ENCODE measurements at places on chromosomes 7 and 10. TPM values are rescaled to one million over a fixed set of nuclear protein-coding genes. Genes with fewer than 3 reads are reported as not detected.

GRCh38 chr10:129459762-129460539 lies 7.1 kb upstream of the MGMT start:
- DNase-seq = no peak

Gene SPDYE6
- total RNA-seq = not detected

Gene ANK3
- 79.4 TPM for total RNA-seq

- peak; percentile 68 for DNase-seq
Measured at GRCh38 chr7:10934292-10934691, 39.4 kb upstream of the PHF14 start.

Gene KLF14
- total RNA-seq = 0.48 TPM

GRCh38 chr7:135756191-135756590 lies 7.6 kb upstream of the FAM180A start:
- no peak for DNase-seq

DNA sequence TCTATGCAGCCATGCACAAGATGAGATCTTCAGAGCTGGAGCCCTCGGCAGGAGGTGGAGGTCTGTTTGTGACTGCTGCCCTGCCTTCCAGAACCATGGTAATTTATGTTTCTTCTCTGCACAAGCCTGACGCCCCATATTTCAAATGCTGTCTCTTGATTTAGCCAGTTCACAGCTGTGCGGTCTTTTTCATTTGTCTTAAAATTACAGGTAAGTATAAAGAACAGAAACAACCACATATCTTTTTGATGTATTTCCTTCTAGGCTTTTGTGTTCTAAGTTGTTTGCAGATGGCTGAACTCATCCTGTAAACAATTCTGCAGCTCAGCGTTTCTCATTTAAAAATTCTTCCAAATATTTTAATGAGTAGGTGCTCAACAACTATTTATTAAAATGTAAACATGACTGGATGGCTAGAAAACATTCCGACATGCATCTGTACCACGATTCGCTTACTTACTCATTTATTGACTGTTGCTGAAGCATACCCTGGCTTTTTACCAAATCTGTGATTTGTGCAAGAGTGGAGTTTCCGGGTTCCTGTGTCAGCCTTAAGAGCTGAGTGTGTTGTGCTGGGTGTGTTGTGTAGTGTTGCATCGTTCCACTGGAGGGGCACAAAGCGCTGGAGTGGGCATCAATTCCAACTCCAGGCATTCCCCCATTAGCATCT lies 58.9 kb downstream of the PIP4K2A start:
- DNase-seq = peak; percentile 69

DNA sequence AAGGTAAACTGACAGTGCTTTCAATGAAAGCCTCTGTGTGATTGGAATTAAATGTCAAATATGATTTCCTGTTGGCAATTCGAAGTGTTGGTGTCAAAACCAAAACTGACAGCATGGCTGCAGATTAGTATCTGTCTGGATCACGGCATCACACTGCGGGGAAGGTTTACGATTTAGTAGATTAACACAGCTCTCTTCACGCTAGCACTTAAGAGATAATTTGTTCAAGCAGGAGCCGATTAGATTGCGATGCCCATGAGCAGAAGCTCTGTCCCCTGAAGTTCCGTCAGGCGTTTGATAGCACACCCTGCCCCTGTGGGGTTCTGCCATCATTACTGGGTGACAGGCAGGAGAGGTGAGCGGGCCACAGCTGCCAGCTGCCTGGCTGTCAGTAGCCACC lies 279.5 kb upstream of the AUTS2 start:
- no peak for DNase-seq

DNA sequence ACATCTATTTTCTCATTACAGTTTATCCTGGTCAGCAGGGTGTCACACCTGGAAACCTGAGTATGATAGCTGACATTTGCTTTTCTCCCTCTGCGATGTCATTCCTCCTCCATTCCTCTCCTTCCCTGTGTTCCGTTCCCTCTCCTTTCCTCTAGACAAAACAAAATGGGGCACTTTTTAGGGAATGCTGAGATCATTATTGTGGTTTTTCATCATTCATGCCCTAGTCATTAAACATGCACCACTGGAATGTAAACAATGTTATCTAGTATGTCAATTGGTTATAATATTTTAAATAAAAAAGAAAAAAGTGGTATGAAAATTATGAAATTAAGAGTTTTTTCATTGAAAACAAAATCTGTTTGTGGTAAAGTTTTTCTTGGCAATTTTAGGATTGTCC lies 132.6 kb downstream of the MAPK8 start:
- DNase-seq = no peak

Gene SPDYE18
- not detected for total RNA-seq

Data from umbilical cord (tissue), 2 donors.